Vagina (tissue), 2 donors: ENCODE measurements at places on chromosomes 12 and 14. TPM values are rescaled to one million over a fixed set of nuclear protein-coding genes. Genes with fewer than 3 reads are reported as not detected.

The PAH gene
- total RNA-seq, result not detected

The KLRF1 gene
- total RNA-seq, result not detected

The IL22 gene
- total RNA-seq, result not detected

The E2F7 gene
- 2.2 TPM for total RNA-seq

The NELL2 gene
- 16.9 TPM for total RNA-seq

The PLEK2 gene
- 4.4 TPM for total RNA-seq

DNA sequence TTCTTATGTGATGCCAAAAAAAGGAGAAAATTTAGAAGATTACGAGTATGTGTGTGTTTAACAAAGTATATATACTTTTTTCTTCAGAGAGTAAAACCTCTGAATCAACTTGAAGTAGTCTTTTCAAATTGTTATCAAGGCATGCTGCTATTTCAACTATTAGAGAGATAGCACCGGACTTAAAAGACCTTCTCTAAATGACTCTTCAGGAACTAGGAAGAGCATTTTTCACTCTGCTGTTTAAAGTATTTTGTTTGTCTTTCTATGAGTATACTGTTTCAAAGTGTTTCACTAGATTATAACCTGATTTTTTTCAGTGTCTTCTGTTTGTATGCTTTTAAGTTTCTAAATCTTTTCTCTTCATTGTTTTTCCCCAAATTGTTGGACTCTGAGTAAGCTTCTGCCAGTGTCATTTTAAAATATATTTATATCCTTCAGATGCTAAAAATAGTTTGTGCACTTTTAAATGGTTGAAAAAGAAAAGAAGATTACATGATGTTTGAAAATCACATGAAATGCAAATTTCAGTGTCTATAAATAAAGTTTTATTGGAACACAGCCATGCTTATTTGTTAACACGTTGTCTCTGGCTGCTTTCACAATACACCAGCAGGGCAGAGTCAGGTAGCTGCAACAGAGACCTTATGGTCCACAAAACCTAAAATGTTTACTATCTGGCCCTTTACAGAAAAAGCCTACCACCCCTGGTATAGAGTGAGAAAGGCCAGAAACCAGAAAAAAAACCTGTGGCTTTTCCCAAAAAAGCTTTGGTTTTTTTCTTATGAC lies 21.3 kb downstream of the CRADD start:
- no peak for DNase-seq

- no peak for DNase-seq
Measured at GRCh38 chr12:989751-990660, 1.0 kb upstream of the ERC1 start.

DNA sequence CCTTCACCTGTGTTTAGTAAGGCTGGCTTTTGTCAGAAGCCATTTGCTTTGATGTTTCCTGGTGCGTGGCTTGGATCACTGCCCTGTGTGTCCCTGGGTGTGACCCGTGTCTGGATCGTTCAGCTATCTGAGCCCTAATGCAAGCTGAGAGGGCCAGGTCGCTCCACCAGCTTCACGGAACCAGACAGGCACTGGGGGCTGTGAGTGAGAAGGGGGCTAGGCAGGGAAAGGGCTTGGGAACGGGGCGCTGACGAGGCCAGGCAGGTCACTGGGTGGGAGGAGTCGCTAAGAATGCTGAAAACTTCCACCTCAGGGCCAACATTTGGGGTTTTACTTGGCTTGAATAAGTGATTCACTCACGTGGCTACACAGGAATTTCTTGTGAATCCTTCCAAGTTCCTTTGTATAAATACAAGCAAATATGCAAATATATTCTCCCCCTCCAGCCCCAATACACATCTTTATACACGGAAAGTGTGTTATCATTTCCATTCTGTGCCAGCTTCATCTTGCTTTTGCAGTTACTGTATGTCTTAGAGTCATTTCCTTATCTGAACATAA lies 24.2 kb upstream of the MMP17 start:
- DNase-seq, result no peak

DNA sequence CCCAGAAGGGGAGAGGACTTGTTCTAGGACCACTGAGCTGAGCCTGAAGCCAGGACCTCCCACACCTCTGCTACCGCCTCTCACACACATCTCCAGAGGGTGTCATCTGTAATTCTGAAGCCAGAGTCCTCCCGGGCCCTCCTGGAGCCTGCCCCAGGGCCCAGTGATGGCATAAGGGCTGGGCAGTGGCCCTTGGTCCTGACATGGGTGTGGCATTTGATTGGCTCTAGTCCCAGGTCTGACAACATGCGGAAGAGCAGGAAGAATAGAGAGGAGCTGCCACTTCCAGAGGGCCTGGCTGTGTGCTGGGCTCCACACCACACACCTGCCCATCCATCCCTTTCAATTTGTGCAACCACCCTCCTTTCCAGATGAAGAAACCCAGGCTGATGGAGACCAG lies 144.3 kb upstream of the GSC start:
- no peak for DNase-seq

- DNase-seq, result no peak
Measured at GRCh38 chr12:2334689-2335088, 281.9 kb downstream of the CACNA1C start.

DNA sequence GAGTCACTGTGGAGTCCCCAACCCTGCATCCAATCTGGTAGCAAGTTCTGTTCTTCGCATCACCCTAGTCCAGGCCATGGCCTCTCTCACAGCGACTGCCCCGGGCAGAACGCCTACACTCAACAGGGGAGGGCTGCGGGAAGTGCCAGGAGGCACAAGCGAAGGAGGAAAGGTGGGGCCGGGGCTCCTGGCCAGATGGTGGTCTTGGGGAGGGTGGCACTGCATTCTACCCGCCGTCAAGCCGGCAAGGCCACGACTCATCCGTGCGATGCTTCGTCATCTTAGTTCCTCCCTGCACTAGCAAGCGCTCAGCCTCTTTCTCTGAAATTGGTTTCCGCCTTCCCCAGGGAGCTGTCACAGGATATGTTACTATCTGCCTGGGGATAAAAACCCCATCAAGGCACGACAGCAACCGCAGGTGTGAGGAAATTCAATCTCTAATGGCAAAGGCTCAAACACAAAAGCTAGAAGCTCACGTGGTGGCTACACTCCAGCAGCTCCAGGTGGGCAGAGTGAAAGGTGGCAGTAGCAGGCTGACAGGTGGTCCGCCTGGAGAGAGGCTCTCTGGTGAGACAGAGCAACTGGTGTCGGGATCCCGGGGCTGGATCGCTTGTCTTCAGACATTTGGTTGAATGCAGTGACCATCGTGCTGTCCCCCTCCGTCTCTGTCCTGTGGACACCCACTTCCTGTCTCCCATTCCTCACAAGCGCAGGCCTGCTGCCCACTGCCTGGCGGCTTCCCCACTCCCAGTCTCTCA lies 34.1 kb downstream of the ACADS start:
- DNase-seq, result no peak

DNA sequence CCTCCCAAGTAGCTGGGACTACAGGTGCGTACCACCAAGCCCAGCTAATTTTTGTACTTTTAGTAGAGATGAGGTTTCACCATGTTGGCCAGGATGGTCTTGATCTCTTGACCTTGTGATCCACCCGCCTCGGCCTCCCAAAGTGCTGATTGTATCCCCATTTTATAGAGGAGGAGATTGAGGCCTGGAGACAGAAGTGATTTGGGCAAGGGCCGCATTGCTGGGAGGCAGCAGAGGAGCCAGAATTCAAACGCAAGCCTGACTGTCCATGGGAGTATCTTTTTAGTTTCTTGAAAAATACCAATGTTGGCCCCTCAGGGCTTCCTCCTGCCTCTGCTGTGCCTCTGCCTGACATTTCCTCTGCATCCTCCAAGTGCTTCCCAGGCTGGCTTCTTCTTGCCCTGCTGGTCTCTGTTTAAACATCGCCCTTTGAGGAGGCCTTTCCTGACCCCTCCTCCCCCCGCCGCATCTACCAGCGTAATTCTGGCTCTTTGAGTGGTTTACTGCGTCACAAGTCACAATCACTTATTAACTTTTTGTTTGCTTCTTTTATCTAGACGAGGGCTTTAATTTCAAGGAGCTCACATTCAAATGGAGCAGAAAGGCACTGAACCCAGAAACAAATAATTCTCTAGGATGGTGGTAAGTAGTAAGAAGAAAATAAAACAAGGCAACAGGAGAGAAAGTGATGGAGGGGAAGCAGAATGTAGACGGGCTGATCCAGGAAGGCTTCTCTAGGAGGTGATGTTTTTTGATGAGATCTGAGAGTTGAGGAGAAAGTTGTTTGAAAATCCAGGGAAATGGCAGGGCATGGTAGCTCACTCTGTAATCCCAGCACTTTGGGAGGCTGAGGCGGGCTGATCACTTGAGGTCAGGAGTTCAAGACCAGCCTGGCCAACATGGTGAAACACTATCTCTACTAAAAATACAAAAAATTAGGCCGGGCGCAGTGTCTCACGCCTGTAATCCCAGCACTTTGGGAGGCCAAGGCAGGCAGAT lies 91.0 kb upstream of the MED13L start:
- no peak for DNase-seq

GRCh38 chr12:127060310-127060847 lies 1206.6 kb upstream of the TMEM132C start:
- no peak for DNase-seq

- no peak for DNase-seq
Measured at GRCh38 chr12:75716291-75717025, 205.0 kb upstream of the KRR1 start.

DNA sequence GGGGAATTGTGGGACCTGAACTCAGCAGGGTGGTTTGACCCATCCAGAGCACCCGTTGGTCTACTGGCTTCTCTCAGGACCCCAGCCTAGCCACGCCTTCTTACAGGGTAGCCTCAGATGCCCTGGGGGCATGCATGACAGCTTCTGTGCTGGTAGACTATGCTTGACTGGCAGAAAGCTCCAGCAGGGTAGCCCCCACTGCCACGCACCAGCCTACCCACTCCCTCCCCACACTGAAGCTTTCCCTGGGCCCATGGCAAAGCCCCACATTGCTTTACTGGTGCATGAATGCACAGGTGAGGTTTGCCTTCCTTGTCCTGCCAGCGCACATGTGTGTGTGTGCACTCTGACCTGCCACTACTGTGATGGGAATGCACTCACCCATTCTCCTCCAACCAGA lies 772.2 kb downstream of the LRFN5 start:
- DNase-seq, result no peak

GRCh38 chr12:40436564-40436963 lies 211.8 kb downstream of the LRRK2 start:
- DNase-seq, result no peak

GRCh38 chr12:93373961-93374656 lies 3.6 kb upstream of the NUDT4 start:
- DNase-seq, result no peak

DNA sequence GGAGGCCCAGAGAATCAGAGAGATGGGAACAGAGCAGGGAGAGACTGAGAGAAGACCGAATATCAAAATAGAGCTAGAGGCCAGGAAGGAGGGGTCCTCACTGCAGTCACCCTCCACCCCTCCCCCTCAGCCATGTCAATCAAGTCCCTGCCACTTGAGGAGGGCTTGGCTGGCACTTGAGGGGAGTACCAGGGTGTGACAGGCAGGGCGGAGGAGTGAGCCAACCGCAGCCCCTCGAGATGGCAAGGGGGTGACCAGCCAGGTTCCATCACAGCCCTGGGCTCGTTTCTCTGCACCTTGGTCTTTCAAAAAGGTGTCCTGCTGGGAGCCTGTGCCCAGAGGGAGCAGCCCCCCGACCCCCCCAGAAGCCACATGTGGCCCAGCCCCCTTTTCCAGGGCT lies 4.2 kb downstream of the AQP5 start:
- DNase-seq, result no peak

GRCh38 chr12:56816491-56816890 lies 53.4 kb downstream of the HSD17B6 start:
- no peak for DNase-seq

DNA sequence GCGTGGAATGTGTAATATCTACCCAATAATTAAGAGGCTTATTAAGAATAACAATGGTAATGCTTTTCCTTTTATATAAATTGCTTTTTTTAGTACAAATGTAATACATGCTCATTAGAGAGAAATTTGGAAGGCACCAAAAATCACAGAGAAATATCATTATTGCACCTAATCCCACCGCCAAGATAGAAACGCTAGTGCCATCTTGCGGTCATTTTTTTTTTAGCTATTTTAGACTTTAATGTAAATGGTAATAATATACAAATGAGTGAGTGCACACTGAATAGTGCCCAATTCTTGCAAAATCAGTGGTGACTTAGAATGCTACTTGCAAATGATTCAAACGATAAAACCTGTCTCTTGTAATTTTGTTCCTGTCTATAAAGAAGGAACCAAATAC lies 576.8 kb upstream of the TMEM132C start:
- DNase-seq, result no peak
